ENCODE measurements at places on chromosomes 2 and 18.

DNA sequence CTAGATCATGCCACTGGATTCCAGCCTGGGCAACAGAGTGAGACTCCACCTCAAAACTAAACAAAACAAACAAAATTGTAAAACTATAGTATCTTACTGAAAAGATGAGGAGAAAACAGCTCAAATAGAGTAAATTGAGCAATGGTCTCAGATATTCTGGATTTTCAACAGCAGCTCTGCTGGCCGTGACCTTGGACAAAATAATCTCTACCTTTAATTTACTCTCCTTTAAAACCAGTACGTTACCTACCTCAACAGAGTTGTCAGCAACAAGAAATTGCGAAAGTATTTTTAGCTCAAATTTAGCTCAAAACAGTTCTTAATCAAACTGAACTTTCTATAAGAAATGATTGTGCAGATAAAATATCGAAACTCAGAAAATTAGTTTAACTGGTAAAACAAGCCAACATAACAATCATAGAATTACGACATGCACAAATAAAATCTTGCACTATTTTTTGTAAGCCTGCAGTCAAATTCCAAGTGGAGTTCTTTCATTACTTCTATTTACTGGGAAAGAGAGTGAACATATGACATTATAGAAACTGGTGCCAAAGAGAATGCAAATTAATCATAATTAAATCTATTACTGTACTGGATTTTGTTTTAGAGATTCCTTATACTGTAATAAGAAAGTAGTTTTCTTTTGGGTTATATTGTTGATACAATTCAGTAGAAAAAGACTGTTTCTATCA lies 40.8 kb downstream of the TRIP12 start:
- no peak for DNase-seq

DNA sequence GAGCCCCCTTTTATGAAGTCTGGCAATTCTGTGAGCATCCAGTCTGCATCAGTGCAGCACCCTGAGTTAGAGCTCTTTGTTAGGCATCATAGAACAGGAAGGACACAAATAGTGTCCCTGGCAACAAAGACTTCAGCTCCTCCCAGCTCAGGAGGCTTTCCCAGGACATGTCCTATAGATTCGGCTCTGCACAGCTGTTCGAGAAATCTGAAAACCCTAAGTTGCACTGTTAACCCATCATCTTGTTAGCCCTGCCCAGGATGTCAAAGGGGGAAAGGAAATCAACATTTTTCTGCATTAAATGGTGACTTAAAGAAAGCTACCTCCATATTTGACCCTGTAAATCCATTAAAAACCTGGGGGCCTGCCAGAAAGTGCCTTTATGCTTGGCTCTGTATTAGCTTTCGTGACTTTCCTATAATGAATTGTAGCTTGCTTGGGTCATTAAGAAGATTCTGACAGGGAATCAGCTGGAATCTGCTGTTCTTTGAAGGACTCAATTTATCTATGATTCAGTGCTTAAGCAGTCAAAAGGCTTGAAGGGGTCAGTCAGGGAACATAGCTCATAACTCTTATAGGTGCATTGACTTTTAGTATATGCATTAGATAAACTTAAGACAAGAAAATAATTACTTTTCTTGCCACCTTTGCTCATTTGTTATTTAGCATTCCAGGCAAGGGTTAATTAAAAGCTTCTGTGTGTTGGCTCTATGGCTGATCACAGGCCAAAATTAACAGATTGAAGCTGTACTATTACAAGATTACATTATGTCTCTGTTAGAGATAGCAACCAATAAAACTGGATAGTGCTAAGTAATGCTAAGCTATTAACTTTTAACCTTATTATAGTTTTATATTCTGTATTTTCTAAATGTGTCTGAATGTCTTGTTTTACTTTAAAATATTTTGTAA lies 20.6 kb downstream of the ERMN start:
- peak; percentile 7 for DNase-seq

DNA sequence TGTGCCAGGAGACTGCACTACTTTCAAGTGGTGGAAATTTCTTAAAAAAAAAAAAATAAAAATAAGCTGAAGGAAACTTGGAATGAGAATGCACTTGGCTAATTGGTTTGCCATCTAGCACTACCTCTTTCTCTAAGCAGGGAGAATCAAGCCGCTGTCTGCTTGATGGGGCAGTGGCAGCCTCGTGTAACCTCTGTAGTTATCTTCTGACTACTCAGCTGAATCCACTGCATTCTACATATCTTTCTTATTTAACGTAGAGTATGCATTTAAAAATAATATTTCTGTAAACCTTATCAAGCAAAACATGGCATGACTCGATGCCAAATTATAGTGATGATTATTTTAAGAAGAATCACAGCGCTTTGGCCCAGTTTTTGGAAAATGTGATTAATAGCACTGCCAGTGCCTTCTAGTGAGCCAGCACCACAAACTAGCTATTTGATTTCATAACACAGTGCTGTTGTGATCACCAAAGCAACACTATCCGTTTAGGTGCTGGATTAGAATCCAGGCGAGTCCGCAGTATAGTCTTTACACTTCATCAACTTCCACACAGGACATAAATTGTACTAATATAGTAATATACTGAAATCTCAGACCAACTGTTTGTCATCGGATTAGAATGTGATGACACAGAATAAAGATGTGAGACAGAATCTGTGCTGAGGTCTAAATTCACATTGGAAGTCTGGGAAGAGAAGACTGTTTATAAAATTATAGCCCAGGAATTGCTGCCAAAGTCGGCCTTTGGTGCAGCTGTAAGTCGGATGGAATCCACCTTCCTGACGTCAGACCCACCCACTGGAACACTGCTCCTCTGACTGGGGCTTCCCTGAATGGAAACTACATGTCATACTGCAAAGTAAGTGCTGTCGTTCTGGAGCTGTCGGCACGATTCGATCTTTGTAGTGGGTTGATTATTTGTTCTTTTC lies 136.5 kb upstream of the ETAA1 start:
- DNase-seq: no peak

DNA sequence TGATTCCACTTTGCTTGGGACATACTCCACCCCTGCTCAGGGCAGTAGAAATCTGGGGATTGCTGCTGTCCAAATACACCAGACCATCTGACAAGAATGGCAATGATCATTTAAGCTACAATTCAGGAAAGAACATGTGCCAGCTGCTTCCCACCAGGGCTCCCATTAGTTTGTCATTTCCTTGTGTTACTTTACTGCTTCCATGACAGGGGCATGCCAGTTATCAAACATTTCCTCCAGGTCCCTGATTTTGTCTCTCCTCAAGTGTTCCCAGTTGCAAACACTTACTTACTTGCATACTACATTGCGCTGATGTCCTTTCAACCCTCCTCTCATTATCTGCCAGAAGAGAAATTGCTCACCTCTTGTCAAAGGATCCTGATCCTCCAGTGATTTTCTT lies 474.5 kb upstream of the DCC start:
- no peak for DNase-seq

DNA sequence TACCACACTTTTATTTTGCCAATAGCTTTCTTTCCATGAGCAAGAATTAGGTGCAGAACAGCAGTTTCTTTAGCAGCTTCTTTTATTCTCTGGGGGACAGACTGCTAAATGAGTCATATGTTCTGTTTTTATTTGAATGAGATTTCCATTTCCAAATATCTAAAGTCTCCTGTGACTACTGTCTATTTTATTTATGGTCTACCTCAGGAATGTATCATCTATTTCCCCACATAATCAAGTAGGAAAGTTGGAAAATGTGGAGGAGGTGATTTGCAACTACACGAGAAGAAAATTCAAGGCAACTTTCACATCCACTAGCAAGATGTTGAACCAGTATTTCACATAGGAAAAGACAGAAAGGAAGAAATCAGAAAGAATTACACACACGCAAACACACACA lies 139.9 kb upstream of the MEX3C start:
- DNase-seq: no peak

GRCh38 chr2:150211164-150211631 lies 276.3 kb downstream of the RND3 start:
- DNase-seq: no peak

DNA sequence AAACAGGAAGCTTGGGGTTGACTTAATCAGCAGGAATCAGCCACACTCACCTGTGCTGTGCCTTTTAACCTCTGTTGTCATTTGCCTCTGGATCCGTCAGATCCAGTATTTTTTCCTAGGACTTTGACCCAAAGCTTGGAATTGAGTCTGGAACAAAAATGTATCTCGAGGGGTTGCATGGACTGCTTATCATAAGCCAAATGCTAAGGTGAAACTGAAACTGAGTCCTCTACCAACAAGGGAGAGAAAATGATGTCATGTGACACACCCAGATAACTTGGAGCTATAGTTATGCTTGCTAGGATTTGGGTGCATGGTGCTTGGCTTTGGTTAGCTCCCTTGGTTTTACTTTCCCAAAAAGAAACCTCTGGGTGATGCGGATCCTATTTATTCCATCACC lies 2158.6 kb upstream of the PIK3C3 start:
- DNase-seq: no peak

DNA sequence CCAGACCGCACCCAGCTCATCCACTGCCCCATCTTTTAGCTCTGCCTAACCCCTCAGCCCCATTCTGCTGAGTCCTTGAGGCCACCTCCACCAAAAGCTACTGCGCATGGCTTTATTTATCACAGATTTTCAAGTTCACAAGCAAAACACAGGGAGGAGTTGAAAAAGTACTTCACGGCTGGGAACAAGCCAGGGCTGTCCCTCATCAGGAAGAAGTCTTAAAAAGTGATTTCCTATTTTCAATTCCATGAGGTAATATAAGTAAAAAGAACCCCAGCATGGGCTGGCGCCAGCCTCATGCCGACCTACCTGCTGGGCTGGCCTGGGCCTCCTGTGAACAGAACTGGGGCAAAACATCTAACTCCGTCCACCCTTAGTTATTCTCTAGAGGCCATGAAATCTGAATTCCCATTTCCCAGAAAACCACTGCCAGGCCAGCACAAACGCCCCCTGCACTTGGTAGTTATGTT lies 69.0 kb downstream of the POLR1A start:
- DNase-seq: no peak

DNA sequence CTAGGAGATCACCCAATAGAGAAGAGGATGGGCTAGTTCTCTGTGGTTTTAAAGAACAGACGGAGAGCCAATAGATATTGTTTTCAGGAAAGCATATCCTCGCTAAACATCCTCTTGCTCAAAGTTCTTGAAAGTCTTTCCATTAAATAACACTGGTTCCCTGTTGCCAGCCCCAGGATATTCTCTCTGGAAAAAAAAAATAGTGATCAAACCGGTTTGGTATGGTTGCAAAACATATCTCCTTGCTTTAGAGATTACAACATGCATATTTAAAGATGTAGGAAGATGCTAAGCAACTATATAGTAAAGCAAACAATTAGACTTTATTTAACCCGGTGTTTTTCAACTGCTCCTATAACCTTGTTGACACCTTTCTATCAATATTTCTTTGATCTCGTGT lies 211.4 kb downstream of the CMPK2 start:
- no peak for DNase-seq

GRCh38 chr2:181520253-181520652 lies 63.1 kb downstream of the ITGA4 start:
- no peak for DNase-seq

- DNase-seq: no peak
Observed at GRCh38 chr2:138123741-138124140, 159.5 kb downstream of the HNMT start.

GRCh38 chr2:238409341-238410199 lies 17.2 kb upstream of the ASB1 start:
- DNase-seq: no peak

DNA sequence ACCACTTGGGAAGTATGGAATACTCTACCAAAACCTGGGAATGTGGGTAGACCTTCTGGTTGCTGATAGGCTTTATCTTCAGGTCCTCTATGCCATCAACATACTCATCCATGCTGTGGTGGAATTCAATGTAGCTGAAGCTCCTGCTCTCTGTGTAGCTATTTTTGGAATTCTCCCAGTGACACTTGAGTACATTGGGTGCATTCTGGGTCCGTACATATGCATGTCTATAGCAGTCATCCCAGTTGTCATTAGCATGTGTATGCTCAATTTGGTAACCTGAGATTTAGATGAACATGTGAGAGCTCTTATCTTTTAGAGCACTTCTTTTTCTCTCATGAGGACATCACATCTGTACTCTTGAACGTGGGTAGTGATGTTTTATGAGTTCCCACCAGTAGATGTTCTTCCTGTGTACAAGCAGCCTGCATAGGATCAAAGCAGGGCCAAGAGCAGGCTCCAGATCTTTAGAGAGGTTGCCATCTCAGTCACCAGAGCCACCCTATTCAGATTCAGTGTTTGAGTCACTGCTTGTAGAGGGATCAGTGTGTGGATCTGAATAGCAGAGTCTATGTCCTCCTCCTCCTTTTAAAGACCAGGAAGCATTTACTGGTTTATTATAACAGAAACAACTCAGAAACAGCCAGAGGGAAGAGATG lies 65.9 kb downstream of the MGAT5 start:
- no peak for DNase-seq

DNA sequence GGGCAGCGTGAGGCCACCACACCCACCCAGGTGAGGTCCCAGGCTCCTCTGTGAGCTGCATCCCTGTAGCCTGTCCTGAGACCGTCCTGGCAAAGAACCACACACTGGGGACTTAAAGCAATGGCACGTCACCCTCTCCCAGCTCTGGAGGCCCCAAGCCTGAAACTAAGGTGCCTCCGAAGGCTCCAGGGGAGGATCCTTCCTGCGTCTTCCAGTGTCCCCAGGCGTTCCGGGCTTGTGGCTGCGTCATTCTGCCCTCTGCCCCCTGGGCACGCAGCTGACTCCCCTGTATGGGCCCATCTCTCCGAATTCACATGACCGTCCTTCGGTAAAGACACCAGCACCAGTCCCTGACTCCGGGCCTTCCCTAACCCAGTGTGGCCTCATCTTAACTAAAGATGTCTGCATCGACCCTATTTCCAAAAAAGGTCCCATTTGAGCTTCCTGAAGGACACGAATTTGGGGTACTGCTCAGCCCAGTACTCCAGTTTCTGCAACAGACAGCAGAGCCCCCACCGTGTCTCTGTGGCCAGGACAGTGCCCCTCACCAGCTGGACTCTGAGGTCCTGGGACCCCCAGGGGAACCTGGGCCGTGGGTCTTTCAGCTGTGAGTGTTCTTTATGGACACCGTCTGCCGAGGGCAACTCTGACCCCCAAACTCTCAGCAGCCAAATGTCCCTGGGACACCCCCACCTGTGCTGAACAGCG lies 75.2 kb upstream of the CTDP1 start:
- no peak for DNase-seq

DNA sequence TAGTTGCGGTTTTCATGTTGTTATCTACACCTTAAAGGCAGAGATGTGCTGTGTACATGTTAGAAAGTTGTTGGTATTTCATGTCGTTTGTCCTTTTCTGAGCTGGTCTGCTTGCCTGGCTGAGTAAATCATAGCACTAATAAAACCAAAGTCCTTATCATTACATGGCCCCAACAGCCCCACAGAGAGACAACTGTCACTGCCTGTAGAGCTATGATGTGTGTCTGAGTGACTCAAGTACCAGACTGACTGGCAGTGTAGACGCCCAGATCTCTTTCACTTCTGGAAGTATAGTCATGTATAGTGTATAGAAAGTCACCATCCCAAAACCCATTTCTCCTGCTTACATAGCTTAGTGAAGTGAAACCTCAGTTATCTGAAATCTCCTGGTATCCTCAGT lies 4.3 kb downstream of the SOCS6 start:
- no peak for DNase-seq
